ENCODE measurements at places on chromosomes 12 and 14.

- no peak for DNase-seq
Observed at GRCh38 chr12:67377021-67377420, 107.9 kb downstream of the CAND1 start.

GRCh38 chr12:2844786-2845185 is 10.0 kb upstream of the NRIP2 start:
- DNase-seq, result peak; percentile 60

DNA sequence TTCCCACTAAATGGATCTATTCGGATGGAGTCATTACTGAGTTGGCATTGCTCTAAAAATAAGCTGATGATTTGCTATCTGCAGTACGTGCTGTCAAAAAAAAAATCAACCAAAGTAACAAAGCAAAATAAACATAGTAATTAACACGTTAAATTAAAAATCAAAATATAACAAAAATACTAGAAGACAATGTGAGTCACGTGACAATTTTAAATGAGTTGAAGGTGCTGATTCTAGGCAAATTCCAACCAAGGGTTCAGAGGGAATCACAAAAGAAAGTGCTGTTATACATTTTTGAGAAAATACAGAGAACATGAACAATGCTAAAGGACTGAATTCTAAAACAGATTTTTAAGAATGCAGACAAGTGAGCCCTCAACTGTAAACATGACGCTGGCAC is 45.2 kb upstream of the IFNG-AS1 start:
- DNase-seq, result no peak

GRCh38 chr14:32104803-32105202 is 27.7 kb downstream of the ARHGAP5 start:
- DNase-seq, result no peak

GRCh38 chr12:9910716-9911421 is 21.3 kb downstream of the CLEC2A start:
- DNase-seq, result no peak

Data from astrocyte (in vitro differentiated cells and primary cell).